Activated T-helper 1 cell treated with anti-CD3 and anti-CD28 coated beads, Interleukin-2, amount 50 U/mL, for 16 hours (primary cell): ENCODE measurements at places on chromosomes 1 and 21.

DNA sequence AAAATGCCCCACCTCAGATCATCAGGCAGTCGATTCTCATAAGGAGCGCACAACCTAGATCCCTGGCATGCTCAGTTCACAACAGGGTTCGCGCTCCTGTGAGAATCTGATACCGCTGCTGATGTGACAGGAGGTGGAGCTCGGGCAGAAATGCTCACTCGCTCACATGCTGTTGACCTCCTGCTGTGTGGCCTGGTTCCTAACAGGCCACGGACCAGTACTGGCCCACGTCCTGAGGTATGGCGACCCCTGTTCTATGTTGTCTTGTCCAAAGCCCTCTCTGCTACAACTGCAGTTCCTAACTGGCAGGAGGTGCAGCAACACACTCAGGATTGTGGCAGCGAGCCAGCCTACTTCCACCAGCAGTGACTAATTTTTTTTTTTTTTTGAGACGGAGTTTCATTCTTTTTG, 70.6 kb downstream of the CLSTN1 start:
- DNase-seq, result no peak

GRCh38 chr1:116842654-116843053, 67.1 kb upstream of the PTGFRN start:
- DNase-seq, result no peak

GRCh38 chr1:28134651-28135207, 41.8 kb downstream of the PTAFR start:
- no peak for DNase-seq

DNA sequence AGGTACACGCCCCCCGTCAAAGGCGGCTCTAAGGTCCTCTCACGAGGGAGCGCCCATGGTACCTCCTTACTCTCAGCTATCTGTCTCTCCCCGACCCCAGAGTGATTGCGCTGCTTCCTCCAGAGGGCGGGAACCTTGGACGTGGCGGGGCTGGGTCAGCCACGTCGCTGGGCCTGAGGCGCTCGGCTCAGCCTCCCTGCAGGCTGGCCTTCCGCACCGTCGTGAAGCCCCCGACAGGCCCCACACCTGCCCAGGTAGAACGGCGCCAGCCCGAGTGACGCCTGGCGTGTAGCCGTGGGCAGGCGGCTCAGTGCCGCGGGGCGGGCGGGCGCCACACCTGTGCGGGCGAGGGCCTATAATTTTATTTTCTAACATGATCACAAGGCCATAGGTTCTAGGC, 122.2 kb upstream of the BEND5 start:
- DNase-seq, result no peak

DNA sequence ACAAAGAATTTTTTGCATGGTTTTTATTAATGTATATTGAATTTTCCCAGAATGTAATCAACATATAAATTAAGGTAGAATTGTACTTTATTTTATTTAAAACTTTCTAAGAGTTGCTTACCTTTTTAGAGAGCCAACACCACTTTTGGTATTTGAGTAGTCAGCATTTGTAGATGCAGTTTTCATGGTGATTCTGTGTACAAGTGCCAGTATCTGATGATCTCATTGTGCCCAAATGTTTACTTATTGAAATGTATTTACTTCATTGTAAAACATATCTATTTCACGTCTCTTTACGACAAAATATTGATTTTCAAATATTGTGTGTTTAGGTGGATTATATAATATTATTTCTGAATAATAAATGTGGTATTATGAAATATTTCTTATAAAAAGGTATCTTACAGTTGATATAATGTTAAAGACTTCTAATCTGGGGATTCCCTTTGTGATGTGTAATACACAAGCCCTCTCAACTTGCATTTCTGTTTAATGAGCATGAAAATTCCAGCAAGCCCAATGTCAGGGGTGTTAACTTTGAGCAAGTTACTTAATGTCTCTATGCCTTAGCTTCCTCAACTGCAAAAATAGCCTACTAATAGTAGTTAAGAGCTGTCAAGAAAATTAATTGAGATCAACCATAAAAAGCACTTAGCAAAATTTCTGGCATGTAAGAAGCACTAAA, 141.8 kb upstream of the ZNF648 start:
- DNase-seq, result no peak

DNA sequence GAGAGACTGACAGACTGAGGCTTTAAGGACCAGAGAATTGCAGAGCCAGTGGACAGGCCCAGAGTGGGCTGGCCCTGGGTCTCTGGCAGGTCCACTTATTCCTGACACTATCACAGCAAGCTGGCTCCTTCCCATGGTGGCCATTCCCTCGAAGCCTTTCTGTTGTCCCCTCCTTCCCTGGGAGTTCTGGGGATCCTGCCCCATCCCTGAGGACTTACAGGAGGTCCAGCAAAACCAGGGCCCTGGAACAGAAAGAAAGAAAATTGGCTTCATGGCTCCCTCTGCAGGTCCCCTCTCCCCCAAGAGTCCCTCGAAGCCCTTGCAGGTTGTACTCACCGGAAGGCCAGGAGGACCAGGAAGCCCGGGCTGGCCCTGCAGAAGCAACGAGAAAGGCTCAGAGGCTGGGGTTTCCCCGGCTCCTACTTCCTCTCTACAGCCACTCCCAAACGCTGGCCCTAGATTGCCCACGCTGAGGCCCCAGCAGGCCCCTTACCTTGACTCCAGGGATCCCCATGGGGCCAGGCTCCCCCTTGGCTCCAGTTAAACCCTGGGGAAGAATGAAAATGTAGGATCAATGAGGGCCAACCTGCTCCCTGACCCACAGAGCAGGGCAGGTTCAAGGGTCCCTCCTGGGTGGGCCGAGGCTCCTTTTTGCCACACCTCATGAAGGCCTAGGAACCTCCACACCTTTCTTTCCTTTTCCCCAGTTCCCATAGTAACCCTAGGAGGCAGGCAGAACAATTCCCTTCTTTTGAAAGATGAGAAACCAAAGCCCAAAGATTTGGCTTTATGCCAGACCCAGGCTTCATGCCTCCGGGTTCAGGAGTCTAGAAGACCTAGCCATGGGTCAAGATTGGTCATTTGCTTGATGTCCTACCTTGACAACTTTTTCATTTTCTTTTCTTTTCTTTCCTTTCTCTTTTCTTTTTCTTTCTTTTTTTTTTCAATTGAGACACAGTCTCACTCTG, 4.6 kb downstream of the COL9A2 start:
- DNase-seq, result no peak

GRCh38 chr1:108669679-108670078, 8.8 kb upstream of the HENMT1 start:
- no peak for DNase-seq

DNA sequence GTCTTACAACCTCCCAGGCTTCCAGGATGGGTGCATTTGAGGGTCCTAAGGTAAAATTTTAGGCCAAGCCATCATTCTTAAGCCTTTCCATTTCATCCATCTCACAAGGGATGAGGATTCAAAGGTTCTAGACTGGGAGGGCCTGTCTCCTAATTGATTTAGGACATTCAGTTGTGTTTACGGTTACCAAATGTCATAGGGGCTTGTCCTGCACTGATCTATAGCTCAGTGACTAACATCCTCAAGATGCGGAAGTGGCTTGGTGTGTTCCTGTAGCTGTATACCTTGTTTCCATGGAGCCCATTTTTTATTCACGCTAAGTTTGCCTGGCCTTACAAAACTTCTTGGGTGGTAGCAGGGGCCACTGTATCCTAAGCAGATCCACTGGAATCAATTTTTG, 52.8 kb downstream of the DUSP10 start:
- DNase-seq, result no peak

DNA sequence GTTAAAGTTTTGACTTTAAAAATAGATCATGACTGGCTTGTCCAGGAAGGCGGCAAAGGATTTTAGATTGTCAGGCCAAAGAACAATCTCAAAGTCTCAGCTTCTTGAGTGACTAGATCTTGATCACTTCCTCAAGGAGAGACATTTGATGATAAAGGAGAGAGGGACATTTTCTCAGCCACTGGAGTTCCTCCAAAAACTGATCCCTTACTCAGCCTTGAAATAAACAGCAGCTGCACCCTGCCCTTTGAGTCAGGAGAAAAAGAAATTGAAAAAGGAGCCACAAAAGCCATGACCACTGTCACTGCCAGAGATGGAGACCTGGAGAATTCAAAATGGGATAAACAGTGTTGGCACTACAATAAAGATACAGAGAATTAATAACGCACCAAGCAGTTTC, 288.4 kb upstream of the PRMT6 start:
- DNase-seq, result no peak

DNA sequence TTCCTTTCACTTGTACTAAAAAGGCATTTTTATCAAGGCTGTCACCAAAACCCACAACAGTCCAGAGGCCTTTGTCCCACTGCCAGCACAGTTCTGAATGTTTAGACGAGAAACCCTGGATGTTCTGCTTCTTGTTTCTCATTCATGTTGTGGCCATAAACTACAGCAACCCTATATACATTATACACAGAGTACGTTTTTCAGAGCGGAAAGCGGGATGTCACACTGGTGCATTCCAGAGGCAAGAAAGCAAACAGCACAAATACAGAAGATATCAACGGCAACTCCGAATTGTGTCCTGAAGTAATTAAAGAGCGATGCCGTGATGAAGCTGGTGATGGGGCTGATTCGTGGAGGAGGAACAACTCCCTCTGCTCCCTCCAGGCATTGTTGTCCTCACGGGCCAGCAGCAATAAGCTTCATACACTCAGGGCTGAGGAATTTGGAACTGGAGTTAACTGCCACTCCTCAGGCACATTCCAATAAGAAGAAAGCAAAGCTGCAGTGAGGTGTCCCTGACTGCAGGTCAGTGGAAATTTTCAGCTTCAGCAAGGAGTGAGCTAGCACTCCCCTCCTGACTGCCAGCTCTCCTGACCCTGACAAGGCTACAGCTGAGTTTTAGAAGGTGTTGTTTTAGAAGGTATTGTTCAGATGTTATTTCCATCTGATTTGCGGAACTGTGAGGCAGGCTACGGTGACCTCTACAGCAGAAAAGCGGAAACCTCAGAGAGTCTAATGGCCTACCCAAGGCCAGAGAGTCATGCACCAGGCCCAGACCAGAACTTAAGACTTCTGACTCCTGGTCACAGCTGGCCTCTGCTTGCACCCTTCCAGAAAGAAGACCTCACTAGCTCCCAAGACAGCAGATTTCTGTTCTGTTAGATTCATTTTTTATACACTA, 149.0 kb downstream of the TGFBR3 start:
- DNase-seq, result no peak

GRCh38 chr1:14011888-14012287, 311.9 kb downstream of the PRDM2 start:
- DNase-seq, result no peak

GRCh38 chr21:41369920-41370839, 8.4 kb downstream of the MX2 start:
- DNase-seq, result no peak

DNA sequence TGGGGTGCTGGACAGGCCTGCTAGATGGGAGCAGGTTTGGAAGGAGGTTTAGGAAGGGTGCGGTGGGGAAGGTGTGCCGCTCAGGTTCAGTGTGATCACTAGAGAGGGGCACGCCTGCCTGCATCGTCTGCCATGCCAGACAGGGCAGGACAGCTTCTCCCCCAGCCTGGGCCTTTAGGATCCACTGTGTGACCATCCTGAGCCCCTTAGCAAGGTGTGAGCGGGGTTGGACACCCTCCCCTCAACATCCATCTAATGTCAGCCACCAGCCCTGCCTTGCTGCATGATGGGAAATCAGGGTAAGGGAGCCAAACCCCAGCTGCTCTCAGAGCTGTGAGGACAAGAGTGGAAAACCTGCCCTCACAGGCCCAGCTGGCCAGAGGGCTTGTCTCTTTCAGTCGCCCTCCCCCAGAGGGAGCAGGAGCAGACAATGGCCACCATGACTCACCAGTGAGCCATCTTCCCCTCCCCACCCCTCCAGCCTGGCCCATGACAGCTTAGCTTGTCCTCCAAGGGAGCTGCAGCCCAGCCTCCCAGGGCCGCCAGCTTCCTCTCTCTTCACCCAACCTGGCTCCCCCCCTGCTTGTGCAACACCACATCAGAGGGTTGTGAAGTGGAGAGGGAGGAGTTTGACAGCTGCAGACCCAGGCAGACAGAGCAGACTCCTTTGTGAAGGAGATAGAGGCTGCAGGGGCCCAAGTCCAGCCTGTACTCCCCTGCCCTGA, 37.0 kb downstream of the NUAK2 start:
- peak; percentile 78 for DNase-seq

- DNase-seq, result no peak
Observed at GRCh38 chr1:43577655-43578542, 47.2 kb downstream of the PTPRF start.

DNA sequence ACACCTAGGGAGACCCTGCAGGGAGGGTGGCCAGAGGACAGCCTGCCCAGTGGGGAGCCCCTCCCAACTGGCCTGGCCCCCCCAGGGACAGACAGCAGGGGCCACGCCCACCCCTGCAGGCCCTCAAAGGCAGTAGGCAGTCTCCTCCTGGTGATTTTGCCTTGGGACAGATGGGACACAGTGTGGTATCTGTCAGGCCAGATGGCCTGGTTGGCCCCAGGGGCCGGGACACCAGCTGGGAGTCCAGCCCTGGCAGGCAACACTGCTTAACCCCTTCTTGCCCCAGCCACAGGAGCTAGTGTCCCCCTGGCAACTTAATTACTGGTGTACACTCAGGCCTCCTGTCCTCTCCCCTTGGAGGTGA, 17.8 kb downstream of the IFFO2 start:
- DNase-seq, result no peak

- no peak for DNase-seq
Observed at GRCh38 chr1:9265968-9266367, 26.7 kb upstream of the SPSB1 start.

DNA sequence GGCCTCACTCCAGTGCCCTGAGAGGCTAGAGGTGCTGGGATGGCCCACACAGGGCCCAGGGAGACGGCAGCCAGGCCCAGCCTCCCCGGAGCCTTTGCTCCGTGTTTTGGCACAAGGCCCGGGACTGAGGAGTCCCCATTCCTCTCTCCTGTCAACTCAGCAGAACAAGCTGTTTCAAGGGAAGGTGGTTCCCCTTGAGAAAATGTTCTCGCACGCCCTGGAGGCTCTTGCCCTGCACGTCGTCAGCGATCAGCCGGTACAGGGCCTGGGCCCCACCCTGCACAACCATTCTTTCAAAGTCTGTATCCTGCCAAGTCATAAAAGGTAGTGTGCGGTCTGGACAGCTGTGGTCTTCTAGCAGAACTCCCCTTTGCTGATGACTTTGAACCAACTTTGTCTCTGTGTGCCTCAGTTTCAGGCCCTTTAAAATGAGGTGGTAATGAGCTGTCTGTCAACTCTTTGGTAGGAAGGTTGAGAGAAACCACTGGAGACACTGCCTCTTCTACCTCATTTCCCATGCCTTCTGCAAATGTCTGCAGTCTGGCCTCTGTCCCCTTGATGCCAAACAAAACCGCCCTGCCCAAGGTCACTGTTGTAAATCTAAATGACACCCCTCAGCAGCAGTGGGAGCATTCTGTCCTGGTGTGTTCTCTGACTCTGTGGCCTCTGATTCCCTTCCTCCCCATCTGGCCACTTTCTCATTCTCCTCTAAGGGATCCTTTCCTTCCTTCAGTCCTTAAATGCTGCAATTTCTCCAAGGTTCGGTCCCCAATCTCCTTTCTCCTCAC, 138.6 kb upstream of the JUN start:
- DNase-seq, result no peak

DNA sequence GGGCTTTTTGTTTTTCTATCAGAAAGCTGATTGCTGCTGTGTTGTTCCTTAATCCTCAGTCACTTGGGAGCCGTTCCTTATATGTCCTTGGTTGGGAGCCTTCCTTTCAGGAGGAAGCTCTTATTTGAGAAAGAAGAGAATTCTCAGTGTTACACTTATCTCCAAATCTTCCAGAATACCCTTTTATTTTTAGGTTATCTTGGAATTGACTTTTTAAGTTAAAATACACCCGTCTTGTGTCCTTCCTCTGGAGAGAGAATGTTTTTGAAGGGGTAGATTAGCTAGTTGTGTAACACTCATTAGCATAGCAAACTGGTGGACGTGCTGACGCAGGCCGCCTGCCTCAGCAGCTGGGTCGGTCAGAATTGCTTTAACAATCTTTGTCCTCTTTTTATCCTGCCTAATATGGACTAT, 42.1 kb downstream of the LRRC8B start:
- no peak for DNase-seq
